ENCODE measurements at places on chromosomes 4 and X. TPM values are rescaled to one million over a fixed set of nuclear protein-coding genes. Genes with fewer than 3 reads are reported as not detected.

DNA sequence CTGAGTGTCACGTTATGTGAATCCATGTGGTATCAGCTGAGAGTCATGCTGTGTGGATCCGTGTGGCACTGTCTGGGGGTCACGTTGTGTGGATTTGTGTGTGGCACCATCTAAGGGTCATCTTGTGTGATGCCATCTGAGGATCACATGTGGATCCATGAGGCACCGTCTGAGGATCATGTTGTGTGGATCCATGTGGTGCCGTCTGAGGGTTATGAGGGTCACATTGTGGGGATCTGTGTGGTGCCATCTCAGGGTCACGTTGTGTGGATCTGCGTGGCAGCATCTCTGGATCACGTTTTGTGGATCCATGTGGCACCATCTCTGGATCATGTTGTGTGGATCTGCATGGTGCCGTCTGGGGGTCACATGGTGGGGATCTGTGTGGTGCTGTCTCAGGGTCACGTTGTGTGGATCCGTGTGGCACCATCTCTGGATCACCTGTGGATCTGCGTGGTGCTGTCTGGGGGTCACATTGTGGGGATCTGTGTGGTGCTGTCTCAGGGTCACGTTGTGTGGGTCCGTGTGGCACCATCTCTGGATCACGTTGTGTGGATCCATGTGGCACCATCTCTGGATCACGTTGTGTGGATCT lies 6.9 kb downstream of the PDE6B start:
- DNase-seq = no peak

GRCh38 chrX:40465735-40466551 lies 114.8 kb upstream of the ATP6AP2 start:
- DNase-seq = no peak

The CFP gene
- total RNA-seq = 0.12 TPM

The TMEM35A gene
- not detected for total RNA-seq

The TEX13D gene
- total RNA-seq = not detected

GRCh38 chr4:8665406-8666360 lies 73.1 kb downstream of the CPZ start:
- DNase-seq = peak; percentile 38

DNA sequence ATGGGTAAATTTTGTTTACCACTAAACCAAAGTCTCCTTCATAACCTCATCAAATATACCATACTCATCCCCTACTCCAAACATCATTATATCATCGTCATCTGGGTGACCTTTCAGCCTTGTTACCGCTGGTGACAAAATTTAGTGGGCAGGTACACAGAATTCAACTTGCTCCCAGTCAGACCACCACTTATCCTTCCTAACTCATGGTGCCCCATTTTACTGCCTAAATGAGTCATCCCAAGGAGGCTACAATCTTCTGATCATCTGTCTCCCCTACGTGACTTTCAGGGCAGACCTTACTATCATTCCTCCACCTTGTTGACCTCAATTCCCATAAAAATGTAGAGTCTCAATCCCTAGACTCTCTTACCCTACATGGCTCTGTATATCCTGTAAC lies 49.6 kb downstream of the DCHS2 start:
- DNase-seq = no peak

DNA sequence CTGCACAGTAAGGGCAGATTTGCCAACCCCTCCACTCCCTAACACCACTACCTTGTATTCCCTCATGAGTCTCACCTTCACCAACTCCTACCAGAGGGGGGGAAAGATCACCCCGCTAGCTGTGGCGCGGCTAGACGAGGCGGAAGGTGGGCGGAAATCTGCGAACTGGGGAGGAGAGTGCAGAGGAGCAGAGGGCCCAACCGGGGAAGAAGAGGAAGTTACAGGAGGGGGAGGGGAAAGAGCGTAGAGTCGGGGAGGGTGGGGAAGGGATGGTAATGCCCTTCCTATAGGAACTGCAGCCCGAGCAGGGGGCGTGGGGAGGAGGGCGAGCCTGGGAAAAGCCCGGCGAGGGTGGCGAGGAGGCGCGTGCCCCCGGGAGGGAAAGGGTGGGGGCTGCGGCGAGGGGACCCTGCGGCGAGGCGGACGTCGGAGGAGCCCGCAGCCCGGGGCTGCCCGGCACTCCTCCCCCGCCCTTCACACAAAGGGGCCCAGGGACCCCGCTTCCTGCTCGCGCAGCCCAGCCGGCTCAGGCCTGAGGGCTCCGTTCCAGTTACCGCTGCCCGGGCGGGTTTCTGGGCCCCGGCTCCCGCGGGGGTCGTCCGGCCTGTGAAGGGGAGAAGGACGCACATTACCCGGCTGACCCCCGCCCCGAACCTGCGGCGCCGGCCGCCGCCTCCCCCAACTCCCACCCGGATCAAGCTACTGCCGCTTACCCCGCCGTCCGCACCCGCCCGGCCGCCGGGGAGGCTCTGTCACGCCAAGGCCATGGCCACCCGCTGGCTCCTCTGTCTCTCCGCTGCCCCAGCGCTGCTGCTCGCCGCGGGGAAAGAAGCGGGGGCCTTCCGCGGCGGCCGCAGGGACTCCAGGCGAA lies 1.8 kb downstream of the RAP2C start:
- peak; percentile 81 for DNase-seq

The MSX1 gene
- total RNA-seq = 7.5 TPM

The FAM53A gene
- 3.1 TPM for total RNA-seq

DNA sequence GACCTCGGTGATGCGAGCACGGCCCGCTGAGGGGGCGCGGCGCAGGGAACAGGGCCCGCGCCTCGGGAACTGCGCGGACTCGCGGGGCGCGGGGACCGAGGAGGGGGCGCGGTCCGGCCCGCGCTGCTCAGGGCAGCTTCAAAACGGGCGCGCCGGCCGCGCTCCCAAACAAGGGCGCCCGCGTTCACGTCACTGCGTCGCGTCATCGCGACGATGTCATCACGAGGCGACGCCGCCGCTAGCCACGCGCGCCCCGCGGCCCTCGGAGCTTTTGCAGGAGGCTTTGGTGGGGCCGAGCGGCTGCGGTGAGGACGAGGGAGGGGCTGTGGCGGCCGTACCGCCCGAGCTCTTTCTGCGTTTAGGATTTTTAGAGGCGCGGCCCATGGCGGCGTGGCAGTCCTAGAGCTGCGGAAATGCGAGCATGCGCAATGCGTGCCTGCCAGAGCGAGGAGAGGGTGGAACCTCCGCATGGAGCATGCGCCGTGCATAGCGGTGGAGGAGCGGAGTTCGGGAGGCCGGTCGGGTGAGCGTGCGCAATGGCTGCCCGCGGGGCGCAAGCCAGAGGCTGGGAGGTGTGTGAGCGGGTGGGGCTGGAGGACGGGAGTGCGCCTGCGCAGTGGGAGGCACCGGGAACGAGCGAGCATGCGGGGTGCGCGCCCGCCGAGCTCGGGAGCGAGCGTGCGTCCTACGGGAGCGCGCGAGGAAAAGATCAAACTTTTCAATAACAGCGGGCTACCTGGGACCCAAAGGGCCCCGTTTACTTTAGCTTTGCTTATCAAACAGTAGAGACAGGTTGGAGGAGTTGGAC lies at the start of gene PPP2R3B:
Gene PPP2R3B, minus strand, starts transcription at position 140 of the 808 bp plus-strand sequence. CDS start 216 bp downstream, outside the sequence.
- DNase-seq = peak; percentile 95

GRCh38 chrX:16177260-16177659 lies 10.0 kb downstream of the MAGEB17 start:
- no peak for DNase-seq

The PITX2 gene
- total RNA-seq = 1.7 TPM

The TRAM1L1 gene
- total RNA-seq = 1.0 TPM

The TENM3 gene
- total RNA-seq = 5.4 TPM

The PPP1R2C gene
- total RNA-seq = not detected

- no peak for DNase-seq
These were observed 27.7 kb downstream of the FNIP2 start for GRCh38 chr4:158796370-158797140.

- DNase-seq = peak; percentile 56
These were observed at the start of gene ANOS1 for GRCh38 chrX:8731559-8732395. Gene ANOS1, minus strand, starts transcription at chrX:8732137. Its CDS starts 101 bp downstream, at chrX:8732036.

The ALAS2 gene
- total RNA-seq = not detected

The FGD1 gene
- 18.5 TPM for total RNA-seq

GRCh38 chrX:154378059-154378798 lies 866 bp upstream of the EMD start:
- DNase-seq = peak; percentile 45

The CDKL2 gene
- total RNA-seq = 0.55 TPM

The CT47B1 gene
- total RNA-seq = not detected

GRCh38 chr4:53094040-53094439 lies 231.9 kb downstream of the RASL11B start:
- no peak for DNase-seq

The CYSLTR1 gene
- not detected for total RNA-seq

GRCh38 chr4:108097990-108098553 lies 70.7 kb downstream of the LEF1 start:
- DNase-seq = no peak

DNA sequence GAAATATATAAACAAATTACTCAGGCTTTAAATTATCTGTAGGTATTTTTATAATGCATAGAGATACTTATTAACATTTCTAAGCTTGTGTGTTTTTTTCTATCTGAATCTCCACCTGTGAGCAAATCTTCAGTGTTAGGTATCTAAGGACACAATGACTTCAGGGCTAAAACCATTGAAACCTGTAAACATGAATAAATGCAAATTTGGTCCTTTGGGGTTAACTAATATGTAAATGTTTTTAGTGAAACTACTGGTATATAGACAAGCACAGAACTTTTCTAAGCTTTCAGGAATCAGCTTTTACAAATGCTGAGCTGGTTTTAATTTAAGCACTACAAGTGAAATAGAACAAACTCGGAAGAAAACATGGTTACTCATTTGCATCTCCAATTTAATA lies 147.9 kb downstream of the FBXO8 start:
- no peak for DNase-seq

GRCh38 chr4:145075742-145076468 lies 22.1 kb downstream of the ANAPC10 start:
- DNase-seq = no peak

DNA sequence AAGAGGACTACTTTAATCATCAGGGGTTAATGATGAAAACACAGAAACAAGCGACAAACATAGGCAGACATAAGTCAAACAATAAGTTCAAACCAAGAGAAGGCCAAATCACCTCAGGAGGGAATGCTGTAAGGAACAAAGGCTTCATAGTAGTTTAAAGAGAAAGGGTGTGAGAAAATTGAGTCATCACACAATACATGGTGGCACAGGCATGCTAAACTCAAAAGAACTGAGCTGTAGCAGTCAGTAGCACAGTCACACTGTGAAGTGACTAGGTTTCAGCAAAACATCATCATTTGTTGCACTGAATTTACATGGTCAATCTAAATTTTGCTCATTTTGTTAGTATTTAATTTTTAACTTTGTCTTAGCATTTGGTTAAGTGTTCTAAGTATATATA lies 24.2 kb downstream of the SMC1A start:
- no peak for DNase-seq

The SHISA3 gene
- total RNA-seq = 33.5 TPM

The C4orf36 gene
- 2.0 TPM for total RNA-seq

DNA sequence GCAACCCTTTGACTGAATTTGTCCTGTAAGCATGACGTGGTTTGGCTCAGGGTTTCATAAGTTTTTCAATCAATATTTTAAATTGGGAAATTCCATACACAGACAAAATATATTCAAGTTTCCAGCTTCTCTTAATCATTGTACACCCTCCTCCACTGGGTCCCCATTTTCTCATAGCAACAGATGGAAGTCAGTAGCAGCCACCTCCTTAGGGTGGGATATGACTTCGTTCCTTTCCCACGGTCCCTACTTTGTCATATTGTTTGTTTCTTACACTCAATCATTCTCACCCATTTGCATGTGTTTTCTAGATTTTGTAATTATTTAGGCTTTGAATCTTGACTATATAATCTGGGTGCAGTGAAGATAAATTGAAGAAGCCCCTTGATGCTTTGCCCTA lies 664.5 kb upstream of the IGFBP7 start:
- DNase-seq = no peak

- no peak for DNase-seq
These were observed 23.8 kb downstream of the AFAP1 start for GRCh38 chr4:7915875-7916242.

GRCh38 chr4:169117591-169118081 lies 107.6 kb upstream of the CBR4 start:
- DNase-seq = no peak

DNA sequence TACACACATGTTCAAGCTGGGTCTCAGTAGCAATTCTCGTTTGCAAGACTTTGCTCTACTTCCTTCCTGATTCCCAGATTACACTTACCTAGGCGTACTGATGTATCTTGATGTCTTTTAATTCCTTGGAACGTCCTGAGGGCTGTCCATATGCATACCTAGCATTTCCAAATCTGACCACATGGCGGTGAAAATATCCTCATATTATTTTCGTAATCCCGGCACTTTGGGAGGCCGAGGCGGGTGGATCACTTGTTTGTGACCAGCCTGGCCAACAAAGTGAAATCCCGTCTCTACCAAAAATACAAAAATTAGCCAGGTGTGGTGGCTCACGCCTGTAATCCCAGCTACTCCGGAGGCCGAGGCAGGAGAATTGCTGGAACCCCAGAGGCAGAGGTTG lies 1786.3 kb upstream of the TENM3 start:
- peak; percentile 16 for DNase-seq

The LRCH2 gene
- total RNA-seq = 0.11 TPM

The CSN1S1 gene
- total RNA-seq = not detected

- no peak for DNase-seq
These were observed 61.3 kb downstream of the NPNT start for GRCh38 chr4:105956569-105956968.

The ARHGAP6 gene
- total RNA-seq = 2.8 TPM

The NPY2R gene
- total RNA-seq = 0.07 TPM

DNA sequence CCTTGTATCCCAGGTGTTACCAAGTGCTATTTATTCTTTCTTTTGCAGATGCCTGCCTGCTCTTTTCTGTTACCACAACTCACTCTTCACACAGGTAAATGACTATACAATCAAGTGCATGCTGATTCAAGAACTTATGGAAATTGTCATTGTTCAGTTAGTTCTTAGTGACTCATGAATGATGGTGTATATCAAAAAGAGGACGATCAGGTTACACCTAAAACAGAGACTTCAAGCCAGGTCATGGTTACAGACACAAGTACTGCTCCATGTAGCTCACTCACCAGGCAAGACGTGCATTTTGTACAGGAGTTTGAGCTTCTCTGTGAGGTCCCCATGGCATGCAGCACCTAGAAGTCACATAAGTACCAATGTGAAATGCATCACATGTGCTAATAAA lies 59.3 kb upstream of the UCP1 start:
- DNase-seq = peak; percentile 66

GRCh38 chrX:87621697-87622096 lies 104.1 kb downstream of the KLHL4 start:
- peak; percentile 7 for DNase-seq

DNA sequence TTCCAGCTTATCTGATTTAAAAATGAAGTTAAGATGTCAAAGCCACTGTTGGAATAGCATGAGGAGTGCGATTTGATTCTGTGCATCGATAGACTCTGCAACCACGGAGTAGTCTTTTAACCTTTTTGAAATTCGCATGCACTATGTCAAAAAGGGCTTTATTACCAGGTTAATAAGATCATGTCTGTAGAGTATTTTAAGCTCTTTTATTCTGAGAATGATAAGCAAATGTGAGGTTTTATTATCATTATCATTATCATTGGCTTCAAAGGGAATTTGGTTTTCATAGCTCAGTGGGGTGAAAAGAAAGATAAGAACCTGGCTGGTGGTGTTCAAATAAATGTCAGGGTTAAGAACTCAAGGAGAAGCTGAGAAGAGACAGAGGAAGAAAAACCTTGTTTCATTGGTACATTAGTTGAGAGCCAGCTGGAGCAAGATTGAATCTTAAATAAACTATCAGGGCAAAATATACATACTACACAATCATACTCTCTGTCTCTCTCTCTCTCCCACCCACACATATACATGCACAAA lies 102.6 kb downstream of the MMRN1 start:
- DNase-seq = no peak
